ENCODE measurements at places on chromosomes 4 and X.

DNA sequence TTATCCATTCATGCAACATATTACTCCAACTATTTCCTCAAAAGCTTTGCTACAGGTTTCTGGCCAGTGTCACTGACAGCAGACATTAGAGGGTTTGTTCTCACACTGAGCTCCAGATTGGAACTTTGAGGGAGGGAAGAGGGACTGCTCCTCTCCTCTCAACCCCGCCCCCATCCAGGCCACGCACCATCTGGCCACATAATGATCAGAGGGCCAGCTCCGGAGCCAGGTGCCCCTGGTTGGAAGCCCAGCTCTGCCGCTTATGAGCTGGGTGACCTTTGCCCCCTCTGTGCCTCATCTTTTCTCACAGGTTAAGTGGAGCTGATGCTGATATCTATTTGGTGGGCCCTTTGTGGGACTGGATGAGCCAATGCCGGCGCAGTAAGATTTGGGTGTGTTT is 55.8 kb downstream of the C4orf50 start:
- no peak for DNase-seq

DNA sequence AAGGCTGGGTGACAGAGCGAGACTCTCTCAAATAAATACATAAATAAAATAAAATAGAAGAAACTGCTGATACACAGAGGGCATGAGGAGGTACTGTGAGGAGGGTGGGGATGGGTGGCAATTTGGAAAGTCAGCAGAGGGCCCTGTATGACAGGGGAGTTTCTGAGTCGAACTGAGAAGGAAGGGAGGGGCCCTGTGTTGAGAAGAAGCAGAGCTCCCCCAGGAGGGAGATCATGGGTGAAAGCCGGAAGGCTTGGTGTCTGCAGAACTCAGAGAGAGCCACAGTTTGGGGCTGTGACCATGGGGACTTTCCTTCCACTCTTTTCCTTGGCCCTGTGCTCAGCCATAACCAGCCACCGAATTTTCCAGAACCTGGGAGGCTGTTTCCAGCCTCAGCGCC is 24.8 kb upstream of the AFAP1 start:
- DNase-seq = no peak

DNA sequence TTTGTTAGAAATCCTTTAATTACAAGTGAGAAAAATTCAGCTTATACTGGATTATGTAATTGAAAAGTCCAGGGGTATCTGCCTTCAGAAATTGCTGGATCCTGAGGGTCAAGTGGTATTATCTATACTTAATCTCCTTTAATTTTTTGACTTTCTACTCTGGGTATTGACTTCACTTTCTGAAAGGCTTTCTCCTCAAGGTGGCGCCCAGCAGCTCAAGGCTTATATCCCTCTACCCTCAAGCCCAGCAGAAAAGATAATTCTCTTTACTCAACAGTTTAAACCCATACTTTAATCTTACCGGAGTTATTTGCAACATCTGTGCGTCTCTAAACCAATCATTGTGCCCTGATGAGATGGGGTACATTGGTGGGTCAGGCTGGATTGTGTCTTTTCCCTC is 129.5 kb downstream of the LARP7 start:
- DNase-seq = peak; percentile 52

- no peak for DNase-seq
Observed at GRCh38 chrX:48474127-48474526, 1.9 kb upstream of the FTSJ1 start.

GRCh38 chr4:79684516-79684915 is 276.5 kb upstream of the GK2 start:
- DNase-seq = no peak
